ENCODE measurements at places on chromosomes 1 and 21. TPM values are rescaled to one million over a fixed set of nuclear protein-coding genes. Genes with fewer than 3 reads are reported as not detected.

GRCh38 chr1:8408151-8408839, 90.4 kb downstream of the SLC45A1 start:
- no peaks in the 10 kb centered on the region for H3K36me3 ChIP-seq
- H3K4me1 ChIP-seq: peaks cover 59% of the 10 kb centered on the region
- H3K27ac ChIP-seq: peak overlapping the region; percentile 23

DNA sequence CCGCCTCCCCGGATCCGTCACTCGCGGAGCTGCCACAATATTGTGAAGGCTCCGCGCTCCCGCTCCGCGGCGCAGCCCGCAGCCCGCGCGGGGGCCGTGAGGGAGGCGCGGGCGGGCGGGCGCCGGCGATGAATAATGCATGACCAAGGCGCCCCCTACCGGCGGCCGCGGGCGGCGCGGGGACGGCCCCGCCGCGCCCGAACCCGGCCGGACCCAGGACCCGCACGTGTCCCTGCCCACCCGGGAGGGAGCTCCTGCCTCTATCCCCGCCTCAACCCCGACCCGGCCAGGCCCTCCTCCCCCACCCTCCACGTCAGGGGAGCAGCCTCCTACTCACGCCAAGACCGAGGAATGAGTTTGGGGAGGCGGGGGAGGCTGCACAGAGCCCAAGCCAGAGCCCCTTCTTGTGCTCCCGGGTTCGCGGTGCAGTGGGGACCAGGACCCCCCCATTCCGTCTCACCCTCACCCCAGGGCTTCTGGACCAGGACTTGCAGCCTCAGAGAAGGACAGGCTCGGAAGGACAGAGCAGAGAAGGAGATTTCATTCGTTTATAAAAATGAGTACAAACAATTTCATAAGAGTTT, 70.8 kb upstream of the CASZ1 start:
- H3K36me3 ChIP-seq: no peaks in the 10 kb centered on the region
- no peak overlapping the region for H3K27ac ChIP-seq
- peak; percentile 23 for DNase-seq

DNA sequence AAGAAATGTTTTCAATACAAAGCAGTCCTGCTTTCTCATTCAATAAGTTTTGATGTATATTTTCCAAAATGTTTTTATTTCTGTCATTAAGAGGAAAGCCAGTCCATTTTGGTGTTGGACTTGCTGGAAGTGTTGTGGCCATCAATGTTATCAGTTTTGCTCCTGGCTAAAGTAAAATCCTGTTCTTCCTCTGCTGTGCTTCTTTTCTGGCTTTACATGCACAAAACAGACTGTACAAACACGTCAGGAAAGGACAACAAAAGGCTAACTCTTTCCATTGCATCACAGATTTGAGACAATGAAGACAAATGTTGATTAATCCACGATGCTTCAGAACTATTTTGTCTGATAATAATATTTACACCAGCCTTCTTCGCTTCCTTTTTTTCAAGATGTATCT, 735.4 kb downstream of the LTN1 start:
- no peak for DNase-seq
- H3K4me3 ChIP-seq: no peak overlapping the region
- no peak overlapping the region for H3K27ac ChIP-seq
- no peaks in the 10 kb centered on the region for H3K4me1 ChIP-seq
- no peaks in the 10 kb centered on the region for H3K27me3 ChIP-seq

- no peak for DNase-seq
- peaks cover 64% of the 10 kb centered on the region for H3K36me3 ChIP-seq
- H3K27ac ChIP-seq: no peak overlapping the region
- peaks cover 21% of the 10 kb centered on the region for H3K4me1 ChIP-seq
- no peak overlapping the region for H3K4me3 ChIP-seq
- H3K27me3 ChIP-seq: no peaks in the 10 kb centered on the region
These were observed 23.8 kb downstream of the PTTG1IP start for GRCh38 chr21:44849616-44850130.

- no peak overlapping the region for H3K4me3 ChIP-seq
- no peaks in the 10 kb centered on the region for H3K27me3 ChIP-seq
- no peaks in the 10 kb centered on the region for H3K36me3 ChIP-seq
- DNase-seq: peak; percentile 57
These were observed 20.2 kb downstream of the BTG2 start for GRCh38 chr1:203325418-203326091.

DNA sequence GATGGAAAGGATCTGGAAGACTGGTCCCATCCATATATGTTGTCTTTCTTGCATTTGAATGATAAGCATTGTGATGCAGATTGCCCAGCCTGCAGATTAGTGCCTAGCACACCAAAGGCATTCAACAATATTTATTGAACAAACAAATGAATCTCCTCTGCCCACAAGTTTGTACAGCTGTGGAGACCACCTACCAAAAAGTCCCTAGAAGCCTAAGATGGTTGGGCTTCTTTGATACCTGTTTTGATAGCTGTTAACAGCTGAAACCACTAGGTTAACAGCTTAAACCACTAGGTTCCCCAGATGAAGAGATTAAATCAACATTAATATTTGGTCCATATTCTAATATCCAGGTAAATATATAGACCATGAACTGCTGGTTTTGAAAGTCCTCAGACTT, 9.8 kb downstream of the DUSP10 start:
- H3K27me3 ChIP-seq: no peaks in the 10 kb centered on the region
- peaks cover 3% of the 10 kb centered on the region for H3K4me1 ChIP-seq
- no peak overlapping the region for H3K4me3 ChIP-seq
- no peaks in the 10 kb centered on the region for H3K36me3 ChIP-seq

DNA sequence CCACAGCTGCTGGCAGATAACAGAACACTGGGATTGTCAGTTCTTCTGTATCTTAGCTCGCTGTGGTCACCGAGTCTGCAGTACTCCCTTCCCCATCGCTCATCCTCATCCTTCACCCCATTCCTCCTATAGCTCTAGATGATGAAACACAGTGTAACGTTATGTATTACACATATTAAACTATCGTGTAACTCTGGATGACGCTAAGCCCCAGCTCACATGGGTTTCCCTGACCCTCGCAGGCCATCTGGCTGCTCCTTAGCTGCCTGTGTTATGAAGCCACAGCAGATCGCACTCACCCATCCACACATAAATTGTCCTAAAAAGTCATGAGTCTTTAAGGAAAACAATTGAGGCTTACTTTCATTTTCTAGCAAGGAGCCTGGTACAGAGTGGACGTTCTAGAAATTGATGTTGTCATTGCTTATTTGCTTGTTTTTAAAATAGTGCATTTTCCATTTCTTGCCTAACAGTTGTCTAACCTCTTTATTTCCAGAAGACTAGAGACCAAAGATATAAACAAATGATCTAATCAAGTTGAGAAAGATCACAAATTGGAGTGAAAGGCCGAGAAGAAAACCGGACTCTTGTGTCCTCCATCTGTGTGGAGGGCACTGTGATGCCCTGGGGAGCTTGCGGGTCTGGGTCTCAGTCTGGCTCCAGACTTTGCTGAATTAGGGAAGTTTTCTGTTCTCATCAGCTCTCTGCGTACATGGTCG, 24.3 kb upstream of the PCP4 start:
- no peak overlapping the region for H3K27ac ChIP-seq
- no peaks in the 10 kb centered on the region for H3K36me3 ChIP-seq
- H3K4me1 ChIP-seq: no peaks in the 10 kb centered on the region
- no peak for DNase-seq
- H3K27me3 ChIP-seq: no peaks in the 10 kb centered on the region

- no peaks in the 10 kb centered on the region for H3K27me3 ChIP-seq
These were observed 37.5 kb upstream of the WLS start for GRCh38 chr1:68269637-68270430.

DNA sequence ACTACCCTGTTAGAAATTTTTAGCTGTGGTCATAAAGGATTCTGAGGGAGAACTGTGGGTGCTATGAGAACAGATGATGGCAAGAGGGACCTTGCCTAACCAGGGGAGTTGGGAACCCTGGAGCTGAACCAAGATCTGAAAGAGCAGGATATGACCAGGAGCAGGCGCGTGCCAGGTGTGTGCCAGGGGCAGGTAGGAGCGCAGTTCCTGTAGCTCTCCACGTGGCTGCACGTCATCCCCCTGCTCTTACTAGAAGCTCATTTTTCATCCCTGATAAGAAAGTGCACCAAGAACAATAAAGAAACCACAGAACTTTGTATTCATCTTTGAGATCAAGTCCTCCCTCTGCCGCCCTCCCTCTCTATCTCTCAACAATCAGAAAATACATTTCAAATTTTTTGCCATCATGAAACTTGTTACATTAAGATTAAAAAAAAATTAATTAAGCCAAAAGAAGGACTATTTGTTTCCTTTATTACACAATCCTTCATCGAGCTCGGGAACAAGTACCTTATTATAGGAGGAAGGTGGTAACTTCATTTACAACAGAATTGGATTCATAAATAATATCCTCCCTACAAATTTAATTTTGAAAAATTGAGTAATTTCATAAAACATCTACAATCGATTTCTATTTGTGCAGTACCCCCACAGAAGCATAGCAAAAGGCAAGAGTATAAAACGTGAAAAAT, 78.5 kb downstream of the SLC35F3 start:
- no peak for DNase-seq
- no peak overlapping the region for H3K4me3 ChIP-seq
- H3K27ac ChIP-seq: no peak overlapping the region
- H3K36me3 ChIP-seq: no peaks in the 10 kb centered on the region
- H3K4me1 ChIP-seq: no peaks in the 10 kb centered on the region

GRCh38 chr1:228249513-228250305, 41.9 kb downstream of the OBSCN start:
- DNase-seq: no peak
- H3K4me1 ChIP-seq: no peaks in the 10 kb centered on the region
- no peaks in the 10 kb centered on the region for H3K27me3 ChIP-seq
- H3K36me3 ChIP-seq: no peaks in the 10 kb centered on the region
- no peak overlapping the region for H3K4me3 ChIP-seq

GRCh38 chr21:24205319-24205718, 1402.0 kb downstream of the MRPL39 start:
- no peak overlapping the region for H3K4me3 ChIP-seq
- no peaks in the 10 kb centered on the region for H3K36me3 ChIP-seq
- no peak for DNase-seq
- H3K27ac ChIP-seq: no peak overlapping the region

DNA sequence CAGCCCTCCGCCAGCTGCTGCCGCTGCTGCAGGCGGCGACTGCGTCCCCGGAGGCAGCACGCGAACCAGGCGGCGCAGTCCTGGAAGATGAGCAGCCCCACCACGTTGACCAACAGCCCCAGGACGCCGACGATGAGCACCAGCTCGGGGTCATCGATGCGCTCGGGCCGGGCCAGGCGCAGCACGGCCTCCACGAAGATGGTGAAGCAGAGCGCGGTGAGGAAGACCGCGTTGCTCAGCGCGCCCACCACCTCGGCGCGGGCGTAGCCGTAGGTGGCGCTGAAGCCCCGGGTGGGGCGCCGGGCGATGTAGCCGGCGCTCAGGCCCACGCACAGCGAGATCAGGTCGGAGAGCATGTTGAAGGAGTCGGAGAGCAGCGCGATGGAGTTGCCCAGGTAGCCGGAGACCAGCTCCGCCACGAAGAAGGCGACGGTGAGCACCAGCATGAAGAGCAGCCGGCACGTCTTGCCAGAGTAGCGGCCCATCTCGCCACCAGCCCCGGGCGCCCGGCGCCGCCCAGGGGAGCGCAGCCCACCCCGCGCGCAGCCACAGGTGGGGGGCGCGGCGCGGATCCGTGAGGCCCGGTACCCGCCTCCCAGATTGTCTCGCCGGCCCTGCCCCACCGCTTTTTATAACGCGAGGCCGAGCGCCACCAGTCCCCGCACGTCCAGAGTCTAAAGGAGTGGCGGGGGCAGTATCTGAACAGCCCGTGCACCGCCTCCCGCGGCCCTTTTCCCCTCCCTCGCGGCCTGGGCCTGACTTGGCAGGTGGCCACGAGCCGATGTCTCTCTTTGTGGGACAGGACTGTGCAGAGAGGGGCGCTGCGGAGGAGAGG, at the start of gene SLC30A10:
SLC30A10 (minus strand) TSS at position 602 of the 835 bp plus-strand sequence; CDS start at position 485, 117 bp downstream.
- no peak within 1 kb of the TSS for H3K27ac ChIP-seq
- peak within 1 kb of the TSS; percentile 16 for H3K4me3 ChIP-seq
- no peak for DNase-seq

- no peaks in the 10 kb centered on the region for H3K27me3 ChIP-seq
- H3K36me3 ChIP-seq: no peaks in the 10 kb centered on the region
- no peak overlapping the region for H3K4me3 ChIP-seq
- no peak for DNase-seq
These were observed 332.8 kb upstream of the ZRANB2 start for GRCh38 chr1:71413441-71414175.

DNA sequence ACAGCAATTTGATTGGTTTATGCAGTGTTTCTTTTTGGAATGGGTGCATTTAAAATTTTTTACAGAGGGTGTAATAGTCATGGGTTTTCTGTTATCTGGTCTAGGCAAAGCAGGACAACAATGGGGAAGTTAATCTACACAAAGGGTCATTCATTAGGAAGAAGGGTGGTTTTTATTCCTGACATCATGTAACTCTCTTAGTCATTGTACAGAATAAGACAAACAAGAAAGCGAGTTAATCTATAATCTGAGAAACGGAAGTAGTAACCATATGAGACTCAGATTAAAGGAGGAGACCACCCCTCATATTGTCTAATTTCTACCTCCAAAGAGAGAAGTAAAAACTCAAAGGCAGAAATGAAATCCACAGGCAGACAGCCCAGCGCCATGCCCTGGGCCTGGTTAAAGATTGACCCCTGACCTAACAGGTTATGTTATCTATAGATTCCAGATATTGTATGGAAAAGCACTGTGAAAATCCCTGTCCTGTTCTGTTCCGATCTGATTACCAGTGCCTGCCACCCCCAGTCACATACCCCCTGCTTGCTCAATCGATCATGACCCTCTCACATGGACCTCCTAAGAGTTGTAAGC, 10.5 kb upstream of the IFI6 start:
- no peaks in the 10 kb centered on the region for H3K36me3 ChIP-seq
- no peaks in the 10 kb centered on the region for H3K27me3 ChIP-seq
- H3K4me3 ChIP-seq: no peak overlapping the region
- H3K27ac ChIP-seq: no peak overlapping the region
- H3K4me1 ChIP-seq: no peaks in the 10 kb centered on the region

GRCh38 chr1:225468270-225469020, 40.6 kb upstream of the LBR start:
- peak overlapping the region; percentile 42 for H3K4me3 ChIP-seq
- no peaks in the 10 kb centered on the region for H3K36me3 ChIP-seq
- H3K27ac ChIP-seq: no peak overlapping the region
- no peak for DNase-seq
- no peaks in the 10 kb centered on the region for H3K4me1 ChIP-seq
- H3K27me3 ChIP-seq: no peaks in the 10 kb centered on the region

DNA sequence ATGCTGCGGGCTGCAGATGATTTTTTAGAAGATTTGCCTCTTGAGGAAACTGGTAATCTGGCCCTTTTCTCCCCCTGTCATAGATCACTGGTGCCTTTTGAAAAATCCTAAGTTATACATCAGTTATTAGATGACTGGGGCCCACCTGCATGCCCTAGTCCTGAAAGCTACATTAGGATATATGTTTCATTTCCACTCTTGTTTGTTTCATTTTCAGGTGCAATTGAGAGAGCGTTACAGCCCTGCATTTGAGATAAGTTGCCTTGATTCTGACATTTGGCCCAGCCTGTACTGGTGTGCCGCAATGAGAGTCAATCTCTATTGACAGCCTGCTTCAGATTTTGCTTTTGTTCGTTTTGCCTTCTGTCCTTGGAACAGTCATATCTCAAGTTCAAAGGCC, 8.1 kb upstream of the IFI44 start:
- no peaks in the 10 kb centered on the region for H3K27me3 ChIP-seq
- DNase-seq: no peak
- H3K4me3 ChIP-seq: no peak overlapping the region
- no peaks in the 10 kb centered on the region for H3K4me1 ChIP-seq
- no peak overlapping the region for H3K27ac ChIP-seq

VSIG8 gene
- total RNA-seq: 0.20 TPM

PROX1 gene
- total RNA-seq: 0.84 TPM

PRAMEF27 gene
- total RNA-seq: not detected

PDE9A gene
- total RNA-seq: 30.2 TPM

Measured in tibial nerve (tissue), 4 donors.